ENCODE measurements at places on chromosomes 1 and 21.
A peak's percentile ranks its signal among the peaks of the same experiment; 100 is the strongest.

DNA sequence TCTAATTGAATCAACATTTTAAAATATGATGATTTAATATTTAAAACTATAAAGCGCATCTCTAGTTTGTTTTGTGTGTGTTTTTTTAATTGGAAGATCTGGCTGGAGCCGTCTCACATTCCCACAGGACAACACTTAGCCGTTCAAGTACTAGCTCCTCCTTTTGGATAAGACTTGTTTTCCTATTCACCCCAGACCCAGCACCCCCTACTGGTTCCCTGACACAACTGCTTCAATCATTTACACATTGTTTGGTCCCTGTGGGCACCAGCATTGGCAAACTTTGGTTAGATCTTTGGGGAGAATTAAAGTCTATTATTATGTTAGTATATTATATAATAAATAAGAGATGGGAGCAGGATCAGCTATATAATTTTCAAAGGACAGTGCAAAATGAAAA lies 34.5 kb downstream of the TYW3 start:
- peak; percentile 21 for DNase-seq

DNA sequence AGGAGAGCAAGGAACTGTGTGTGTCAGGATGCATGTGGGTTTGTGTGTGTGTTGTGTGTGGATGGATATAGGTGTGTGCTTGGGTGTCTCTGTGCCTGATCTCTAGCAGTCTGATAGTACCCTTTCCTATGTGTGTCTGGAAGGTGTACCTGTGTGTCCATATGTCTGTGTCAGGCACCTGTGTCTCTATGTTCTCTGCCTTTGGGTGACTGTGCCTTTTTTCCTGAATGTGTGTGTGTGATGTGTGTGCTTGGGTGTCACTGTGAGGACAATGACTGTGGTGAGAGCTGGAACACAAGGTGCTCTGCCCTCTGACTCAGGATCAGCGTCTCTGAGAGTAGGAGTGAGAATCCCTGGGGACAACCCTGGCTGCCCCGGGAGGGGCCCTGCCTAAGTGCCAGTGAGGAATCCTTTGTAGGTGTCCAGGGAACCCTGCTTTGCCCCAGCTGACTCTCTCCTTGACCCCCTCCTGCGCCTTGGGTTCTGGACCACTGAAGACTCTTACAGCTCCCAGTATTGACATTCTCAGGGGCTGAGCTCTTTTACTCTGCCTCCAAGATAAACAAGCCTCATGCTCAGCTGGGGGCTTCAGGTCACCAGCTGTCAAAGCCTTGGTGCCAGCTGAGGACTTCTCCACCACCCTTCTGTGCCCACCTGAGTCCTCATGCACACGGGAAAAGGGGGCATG lies 735 bp upstream of the EFNA3 start:
- DNase-seq = no peak

DNA sequence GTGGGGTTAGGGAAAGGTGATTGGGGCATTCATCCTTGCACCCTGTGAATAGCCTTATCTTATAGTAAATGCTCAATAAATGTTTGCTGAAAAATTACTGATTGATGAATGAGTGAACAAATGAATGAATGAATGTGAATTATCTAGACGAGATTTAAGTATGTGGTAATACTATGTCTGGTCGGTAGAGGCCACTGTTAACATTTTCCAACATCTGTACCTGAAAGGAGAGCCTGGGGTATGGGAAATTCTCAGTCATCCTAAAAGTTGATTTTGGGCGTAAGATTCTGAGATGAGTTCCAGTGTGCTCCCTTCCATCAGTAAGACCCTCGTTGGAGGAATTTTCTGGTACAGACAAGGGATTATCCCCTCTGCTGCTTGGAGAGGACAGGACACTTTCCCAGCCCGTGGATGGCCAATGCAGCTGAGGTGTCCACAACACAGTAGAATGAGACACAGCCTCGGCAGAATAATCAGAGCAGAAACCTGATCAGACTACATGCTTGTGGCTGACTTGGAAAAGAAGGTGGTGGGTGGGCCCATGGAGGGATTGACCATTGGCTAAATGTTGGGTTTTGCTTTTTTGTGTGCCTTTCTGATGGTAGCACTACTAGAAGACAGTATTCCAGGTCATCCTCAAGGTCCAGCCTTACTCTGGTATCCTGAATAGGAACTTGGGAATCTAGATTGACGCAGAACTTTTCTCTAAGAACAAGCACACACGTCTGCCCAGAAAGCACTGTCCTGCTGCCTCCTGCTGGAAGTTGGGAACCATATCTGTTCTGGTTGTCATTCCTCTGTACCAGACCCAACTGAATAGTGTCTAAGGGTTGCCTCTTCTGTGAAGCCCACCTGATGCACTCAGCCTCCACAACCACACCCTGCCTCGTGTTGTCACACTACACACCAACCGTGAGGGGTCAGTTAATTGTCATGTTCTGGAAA lies 262.0 kb downstream of the TNR start:
- DNase-seq = peak; percentile 10

- DNase-seq = no peak
These were observed 4.0 kb downstream of the BSND start for GRCh38 chr1:55002686-55003085.

DNA sequence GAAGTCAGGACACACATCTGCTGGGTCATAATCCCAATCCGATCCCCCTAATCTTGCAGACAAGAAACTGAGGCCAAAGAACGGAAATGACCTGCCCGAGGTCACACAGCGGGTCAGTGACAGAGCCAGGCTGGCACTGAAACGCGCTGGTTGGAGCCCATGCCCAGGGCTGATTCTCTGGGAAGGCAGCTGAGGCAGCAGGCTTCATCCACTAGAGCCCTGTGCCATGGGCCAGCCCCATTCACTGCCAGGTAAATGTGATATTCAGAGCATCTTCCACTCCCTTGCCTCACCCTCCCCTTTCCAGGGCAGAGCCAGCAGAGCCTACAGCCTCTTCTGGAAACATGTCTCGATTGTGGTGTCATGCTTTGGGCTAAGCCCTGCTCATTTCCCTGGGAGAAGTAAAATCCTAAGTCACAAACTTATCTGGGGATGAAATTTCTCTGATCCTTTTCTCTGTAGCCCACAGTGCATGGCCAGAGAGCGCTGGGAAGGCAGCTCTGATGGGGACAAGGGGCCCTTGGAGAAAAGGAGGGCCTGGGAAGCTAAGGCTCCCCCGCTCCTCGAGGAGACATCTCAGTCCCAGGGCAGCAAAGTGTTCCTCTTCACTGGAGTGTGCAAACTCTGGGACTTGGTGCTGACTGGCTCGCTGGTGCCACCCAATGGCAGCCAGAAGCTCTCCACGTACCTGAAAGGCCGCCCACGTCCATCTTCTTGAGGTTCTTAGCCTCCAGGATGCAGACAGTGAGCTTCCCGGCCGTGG lies 110.4 kb downstream of the SYT2 start:
- DNase-seq = peak; percentile 78

GRCh38 chr1:32500387-32501209 lies 35.7 kb downstream of the ZBTB8B start:
- DNase-seq = peak; percentile 73

DNA sequence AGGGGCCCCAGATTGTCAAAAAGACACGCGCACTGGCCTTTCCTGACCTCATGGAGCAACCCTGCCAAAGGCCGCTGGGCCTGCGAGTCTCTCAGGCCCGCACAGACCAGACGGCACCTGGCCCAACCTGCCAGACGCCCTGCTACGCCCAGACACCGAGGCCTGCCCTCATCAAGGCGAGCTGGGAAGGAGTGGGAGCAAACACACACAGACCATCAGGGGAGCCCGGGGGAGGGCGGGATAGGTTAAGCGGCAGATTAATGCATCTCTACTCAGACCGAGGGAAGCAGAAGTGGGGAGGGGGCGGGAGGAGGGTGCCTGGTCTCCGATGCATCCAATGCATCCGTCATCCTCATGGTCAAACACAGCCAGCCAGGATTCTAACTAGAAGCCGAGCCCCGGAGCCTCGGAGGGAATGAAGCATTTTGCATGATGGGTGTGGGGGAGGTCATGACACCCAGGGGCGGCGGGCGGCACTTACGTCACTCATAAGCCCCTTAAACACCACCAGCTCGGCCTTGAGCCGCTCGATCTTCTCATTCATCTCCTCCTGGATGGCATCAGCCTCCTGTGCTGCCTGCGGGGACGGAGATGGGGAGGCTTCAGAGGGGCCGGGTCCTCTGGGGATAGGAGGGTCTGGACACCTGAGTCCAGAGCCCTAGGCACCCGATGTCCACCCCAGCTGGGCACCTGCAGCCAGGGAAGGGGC lies 17.0 kb upstream of the ALDH4A1 start:
- DNase-seq = no peak

GRCh38 chr1:56803561-56804156 lies 15.5 kb downstream of the FYB2 start:
- peak; percentile 64 for DNase-seq

GRCh38 chr1:1550591-1551432 lies 10.4 kb upstream of the TMEM240 start:
- peak; percentile 63 for DNase-seq

DNA sequence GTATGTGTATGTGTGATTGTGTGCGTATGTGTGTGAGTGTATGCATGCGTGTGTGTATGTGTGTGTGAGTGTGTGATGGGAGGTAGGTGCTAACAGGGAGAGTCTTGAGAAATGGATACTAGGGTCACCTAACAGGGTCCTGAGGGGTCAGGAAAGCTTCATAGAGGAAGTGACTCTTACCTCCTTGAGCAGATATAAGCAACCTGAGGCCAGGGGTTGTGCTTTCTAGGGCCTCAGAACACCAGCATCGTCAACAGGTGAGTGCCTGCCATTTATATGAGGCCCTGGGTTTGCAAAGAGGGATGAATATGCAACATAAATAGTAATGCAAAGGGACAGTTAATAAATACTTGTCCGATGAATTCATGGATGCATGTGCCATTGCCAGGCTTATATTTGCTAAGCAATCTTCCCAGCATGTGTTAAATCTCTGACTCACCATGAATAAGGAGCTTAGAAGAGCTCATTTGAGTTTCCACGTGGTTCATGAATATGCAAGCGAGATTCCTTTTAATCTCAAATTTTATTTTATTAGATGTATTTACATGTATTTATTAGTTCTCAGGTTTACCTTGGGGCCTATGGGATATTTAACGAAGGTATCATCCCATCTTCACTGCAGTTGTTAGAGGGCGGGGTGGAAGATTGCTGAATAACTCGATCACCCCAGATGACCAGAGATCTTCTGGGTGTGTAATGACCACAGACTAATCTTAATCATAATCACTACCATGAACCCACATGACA lies 438.3 kb downstream of the CAMTA1 start:
- DNase-seq = no peak

DNA sequence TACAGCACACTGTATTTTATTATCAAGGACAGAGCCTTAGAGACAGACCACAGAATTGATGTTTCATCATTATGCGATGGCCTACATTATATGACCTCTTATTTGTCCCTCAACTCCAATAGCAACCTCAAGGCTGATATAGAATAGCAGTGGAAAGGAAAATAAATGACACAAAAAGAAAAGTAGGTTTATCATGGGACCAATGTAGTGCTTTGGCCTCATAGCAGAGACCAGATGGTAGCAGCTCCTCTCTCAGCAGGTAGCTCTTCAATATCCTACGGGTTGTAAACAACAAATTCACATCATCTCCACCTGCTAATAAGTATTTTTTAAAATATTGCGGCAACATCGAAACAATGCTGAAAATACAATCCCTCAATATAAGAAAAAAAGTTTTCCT lies 25.2 kb downstream of the ANP32E start:
- DNase-seq = no peak

GRCh38 chr21:36460866-36461265 lies 19.1 kb downstream of the CLDN14 start:
- no peak for DNase-seq

GRCh38 chr1:66492424-66492823 lies 41.5 kb upstream of the SGIP1 start:
- DNase-seq = no peak

- DNase-seq = no peak
These were observed 143.9 kb upstream of the DNAH14 start for GRCh38 chr1:224785622-224786021.

GRCh38 chr1:222047366-222047765 lies 305.5 kb upstream of the DUSP10 start:
- DNase-seq = no peak

GRCh38 chr1:115313182-115313581 lies 24.9 kb downstream of the NGF start:
- no peak for DNase-seq

- DNase-seq = peak; percentile 6
These were observed 53.2 kb upstream of the RAVER2 start for GRCh38 chr1:64691626-64692025.

DNA sequence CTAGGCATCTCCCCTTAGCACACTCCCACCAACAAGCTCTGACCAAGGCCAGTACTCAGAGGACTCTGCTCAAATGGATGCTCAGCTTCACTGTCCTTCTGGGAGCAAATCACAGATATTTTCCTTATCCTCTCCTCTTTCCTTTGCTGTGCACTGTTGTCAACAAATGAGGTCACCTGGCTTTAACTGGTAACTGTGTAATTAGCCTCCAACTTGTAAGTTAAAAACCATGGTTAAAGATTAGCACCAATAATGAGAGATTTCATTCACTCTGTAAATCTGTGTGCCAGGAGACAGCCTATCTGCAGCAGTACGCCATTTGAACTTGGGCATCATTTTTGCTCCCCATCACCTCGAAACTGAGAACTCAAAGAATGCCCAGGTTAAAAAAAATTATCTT lies 149.5 kb downstream of the GABPA start:
- no peak for DNase-seq

DNA sequence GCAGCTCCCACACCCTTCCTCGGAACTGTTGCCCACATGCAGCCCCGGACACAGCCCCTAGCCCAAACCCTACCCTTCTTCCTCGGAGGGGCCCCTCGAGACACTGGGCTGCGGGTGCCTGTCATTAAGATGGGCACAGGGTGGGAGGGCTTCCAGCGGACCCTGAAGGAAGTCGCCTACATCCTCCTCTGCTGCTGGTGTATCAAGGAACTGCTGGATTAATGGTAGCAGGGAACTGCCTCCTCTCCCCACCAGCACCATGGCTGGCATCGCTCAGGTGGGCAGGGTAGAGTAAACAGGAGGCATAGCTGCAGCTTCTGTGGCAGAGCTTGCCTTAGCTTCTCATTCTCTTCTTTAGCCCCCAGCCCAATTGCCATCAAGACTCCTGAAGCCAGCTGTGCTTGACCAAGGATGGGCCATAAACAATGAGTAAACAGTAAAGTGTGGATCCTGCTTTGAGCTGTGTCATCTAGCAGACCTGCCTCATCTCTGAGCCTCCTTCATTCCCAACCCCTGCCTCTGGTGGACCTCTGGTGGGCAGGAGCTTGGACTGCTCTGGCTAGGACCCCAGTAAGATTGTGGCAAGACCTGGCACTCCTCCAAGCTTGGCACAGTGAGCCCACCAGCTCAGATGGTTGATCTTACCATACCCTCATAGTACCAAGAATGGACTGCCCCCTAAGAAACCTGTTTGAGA lies at the start of gene LENEP:
LENEP (plus strand) TSS at position 15 of the 697 bp plus-strand sequence; CDS start at position 37, 22 bp downstream.
- no peak for DNase-seq

- no peak for DNase-seq
These were observed 33.1 kb upstream of the SH3D21 start for GRCh38 chr1:36273024-36273423.
